GM12878 (cell line): ENCODE measurements at places on chromosomes 2 and 18.

- DNase-seq, result no peak
Observed at GRCh38 chr18:3631887-3632286, 181.9 kb downstream of the TGIF1 start.

GRCh38 chr18:31275722-31276463 lies 42.1 kb upstream of the DSG1 start:
- no peak for DNase-seq

DNA sequence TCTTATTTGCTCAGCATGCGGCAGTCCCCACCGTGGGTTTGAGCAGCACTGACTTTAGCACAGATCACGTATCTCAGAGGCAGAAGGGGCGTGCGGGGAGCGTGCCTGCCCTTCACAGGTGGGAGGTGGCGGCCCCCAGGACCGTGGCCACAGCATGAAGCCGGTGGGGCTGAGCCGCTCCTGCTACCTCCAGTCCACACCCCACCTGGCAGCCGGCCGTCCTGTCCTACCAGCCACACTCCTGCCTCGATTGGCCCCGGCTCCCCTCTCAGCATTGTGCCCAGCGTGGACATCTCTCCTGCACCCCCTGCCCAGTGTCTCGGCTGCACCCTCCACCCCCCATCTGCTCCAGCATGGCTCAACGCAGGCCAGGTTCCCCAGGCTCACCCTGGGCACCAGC lies 73.6 kb downstream of the NFATC1 start:
- no peak for DNase-seq

GRCh38 chr18:22272242-22272641 lies 102.9 kb downstream of the GATA6 start:
- no peak for DNase-seq

GRCh38 chr18:5519448-5520298 lies 24.1 kb downstream of the EPB41L3 start:
- DNase-seq, result no peak

GRCh38 chr2:27130396-27130795 lies 4.0 kb downstream of the PREB start:
- no peak for DNase-seq

GRCh38 chr2:169511818-169512217 lies 2.3 kb downstream of the KLHL41 start:
- DNase-seq, result no peak

GRCh38 chr2:113709022-113709421 lies 47.4 kb downstream of the SLC35F5 start:
- DNase-seq, result no peak

- DNase-seq, result no peak
Observed at GRCh38 chr2:171088057-171088834, 72.4 kb downstream of the TLK1 start.

GRCh38 chr2:182586426-182586825 lies 129.6 kb upstream of the DNAJC10 start:
- DNase-seq, result no peak

DNA sequence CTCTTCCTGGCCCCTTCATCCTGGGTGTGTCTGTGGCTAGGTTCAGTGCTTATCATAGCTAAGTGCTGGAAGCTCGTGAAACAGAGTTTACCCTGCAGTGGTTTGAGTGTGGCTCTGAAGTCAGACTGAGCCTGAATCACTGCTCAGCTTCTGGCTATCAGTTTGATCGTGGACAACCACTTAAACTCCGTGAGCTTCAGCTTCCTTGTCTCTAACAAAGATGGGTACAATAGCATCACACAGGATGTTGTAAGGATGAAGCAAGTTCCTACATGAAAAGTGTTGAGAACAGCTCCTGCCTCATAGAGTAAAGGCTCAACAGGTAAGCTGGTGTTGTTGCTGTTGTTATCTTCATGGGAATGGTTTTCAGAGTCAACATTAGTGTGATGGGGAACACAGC lies 210.3 kb downstream of the CLIP4 start:
- DNase-seq, result no peak

GRCh38 chr2:38068234-38068633 lies 7.7 kb downstream of the CYP1B1 start:
- no peak for DNase-seq

- DNase-seq, result no peak
Observed at GRCh38 chr2:160825433-160825832, 331.8 kb upstream of the RBMS1 start.

GRCh38 chr18:40877096-40877495 lies 1077.9 kb upstream of the PIK3C3 start:
- no peak for DNase-seq

DNA sequence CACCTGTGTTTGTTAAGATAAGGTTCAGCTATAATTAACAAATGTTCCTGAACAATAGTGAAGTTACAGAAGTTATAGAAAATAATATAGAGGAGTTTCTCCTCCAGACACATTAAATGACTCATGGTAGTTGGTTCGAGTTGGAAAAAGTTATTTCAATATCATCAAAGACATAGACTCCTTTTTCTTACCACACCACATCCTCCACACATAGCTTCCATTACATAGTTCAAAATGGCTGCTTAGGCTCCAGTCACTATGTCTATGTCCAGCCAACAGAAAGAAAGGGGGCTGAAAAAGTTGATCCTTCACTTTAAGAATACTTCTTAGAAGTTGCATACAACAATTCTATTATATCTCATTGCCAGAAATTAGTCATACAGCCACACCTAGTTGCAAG lies 50.7 kb downstream of the DYNAP start:
- DNase-seq, result no peak

DNA sequence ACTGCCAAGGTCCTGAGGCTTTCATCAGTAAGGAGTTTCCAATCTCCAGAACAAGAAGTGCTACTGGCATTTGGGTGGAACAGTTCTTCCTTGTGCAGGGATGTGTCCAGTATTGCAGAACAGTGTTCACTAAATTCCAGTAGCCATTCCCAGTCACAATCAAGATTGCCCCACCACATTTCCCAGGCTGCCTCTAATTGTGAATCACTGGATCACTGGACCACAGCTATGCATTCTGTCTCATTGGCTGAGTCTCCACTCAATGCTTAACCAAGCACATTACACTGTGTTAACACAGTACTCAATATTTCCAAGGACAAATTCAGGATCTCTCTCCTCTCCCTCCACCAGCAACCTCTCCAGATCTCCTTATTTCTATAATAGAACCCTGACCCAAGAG lies 160.2 kb upstream of the CCDC150 start:
- no peak for DNase-seq

DNA sequence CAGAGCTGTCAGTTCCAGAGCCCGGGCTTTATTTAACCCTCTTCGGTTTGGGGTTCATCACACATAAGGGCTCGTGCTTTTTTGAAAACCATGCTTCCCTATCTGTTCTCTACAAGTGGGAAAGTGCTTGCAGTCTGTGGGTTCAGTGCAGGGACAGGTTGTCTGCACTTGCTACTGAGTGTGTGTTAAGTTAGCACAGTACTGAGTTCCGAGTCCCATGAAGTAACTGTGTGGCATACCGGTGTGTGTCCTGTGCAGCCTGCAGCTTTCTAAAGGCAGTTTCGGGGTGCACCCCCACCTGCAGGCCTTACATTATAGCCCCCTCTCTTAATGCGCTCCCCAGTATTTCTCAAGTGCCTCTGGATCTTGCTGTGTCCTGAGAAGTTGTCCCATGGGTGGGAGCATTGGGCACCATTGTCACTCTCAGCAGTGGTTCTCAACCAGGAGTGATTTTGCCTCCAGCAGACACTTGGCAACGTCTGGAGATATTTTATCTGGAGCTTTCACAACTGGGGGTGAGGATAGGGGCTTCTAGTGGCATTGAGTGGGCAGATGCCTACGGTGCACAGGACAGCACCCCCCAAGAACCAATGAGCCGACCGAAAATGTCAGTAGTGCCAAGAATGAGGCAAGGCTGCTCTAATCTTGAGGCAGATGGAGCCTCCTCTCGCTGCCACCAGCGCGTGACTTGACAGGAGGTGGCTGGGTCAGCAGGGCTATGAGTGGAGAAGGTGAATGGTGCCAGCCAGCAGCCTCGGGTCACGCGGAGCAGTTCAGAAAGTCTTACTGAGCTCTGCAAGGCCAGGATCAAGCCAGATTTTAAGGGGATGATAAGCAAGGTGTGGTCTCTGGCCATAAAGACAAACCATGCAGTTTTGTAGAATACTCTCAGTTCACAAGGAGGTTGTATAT lies 152.2 kb downstream of the SMAD7 start:
- DNase-seq, result no peak
